Stimulated activated CD8-positive, alpha-beta memory T cell treated with anti-CD3 and anti-CD28 coated beads, Interleukin-4, amount 100 ng/mL, for 1 hour (primary cell): ENCODE measurements at places on chromosomes 5 and 9.

DNA sequence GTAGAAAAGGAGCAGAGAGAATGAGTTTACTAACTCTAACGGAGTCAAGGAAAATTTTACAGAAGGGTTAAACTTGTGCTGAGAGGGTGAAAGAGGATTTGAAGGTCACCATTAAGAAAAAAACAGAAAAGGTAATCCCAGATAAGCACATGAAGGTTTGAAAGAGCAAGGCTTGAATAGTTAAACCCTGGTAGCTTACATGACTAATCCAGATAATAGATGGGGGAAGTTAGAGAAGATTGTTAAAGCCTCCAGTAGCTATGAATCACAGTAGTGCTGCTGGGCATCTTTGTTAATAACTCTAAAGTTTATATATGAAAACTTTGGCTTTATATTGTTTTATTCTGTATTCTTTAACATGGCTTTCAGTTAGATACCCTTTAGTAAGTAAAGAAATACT is 354.5 kb upstream of the FTMT start:
- DNase-seq, result no peak

DNA sequence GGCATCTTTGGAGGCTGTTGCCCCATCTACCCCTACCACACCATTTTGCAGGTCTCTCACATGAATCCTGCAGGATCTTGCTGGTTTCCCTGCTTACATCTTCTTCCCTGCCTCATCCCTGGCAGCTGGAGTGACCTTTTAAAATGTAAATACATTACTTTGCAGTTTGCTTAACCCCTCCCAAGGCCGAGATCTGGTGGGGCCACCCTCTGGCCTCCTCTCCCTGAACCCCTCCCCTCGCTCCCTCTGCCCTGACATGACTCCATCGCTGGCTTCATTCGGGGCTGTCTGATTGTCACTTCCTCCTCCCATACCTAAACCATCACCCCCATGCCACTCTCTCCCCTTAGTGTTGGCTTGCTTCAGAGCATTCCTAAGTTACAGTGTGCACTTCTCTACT is 12.6 kb upstream of the PALM2AKAP2 start:
- no peak for DNase-seq

GRCh38 chr5:72842816-72843215 is 26.4 kb downstream of the TNPO1 start:
- no peak for DNase-seq

DNA sequence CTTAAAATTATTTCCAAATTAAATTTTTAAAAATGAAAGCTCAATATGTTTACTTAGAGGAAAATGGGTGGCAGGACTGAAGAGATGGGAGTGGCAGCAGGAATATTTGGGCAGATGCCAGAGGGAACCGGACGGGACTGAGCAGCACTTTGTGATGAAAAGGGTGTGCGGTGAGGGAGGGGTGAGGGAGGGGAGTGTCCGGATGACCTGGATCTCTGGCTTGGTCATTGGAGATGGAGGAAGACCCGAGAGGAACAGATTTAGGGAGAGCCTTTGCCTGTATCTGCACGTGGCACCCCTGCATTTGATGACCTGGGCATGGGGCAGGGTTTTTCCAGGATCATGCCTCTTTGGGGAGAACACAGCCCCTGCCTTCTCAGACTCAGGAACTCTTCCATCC is 201.1 kb upstream of the MVB12B start:
- no peak for DNase-seq

DNA sequence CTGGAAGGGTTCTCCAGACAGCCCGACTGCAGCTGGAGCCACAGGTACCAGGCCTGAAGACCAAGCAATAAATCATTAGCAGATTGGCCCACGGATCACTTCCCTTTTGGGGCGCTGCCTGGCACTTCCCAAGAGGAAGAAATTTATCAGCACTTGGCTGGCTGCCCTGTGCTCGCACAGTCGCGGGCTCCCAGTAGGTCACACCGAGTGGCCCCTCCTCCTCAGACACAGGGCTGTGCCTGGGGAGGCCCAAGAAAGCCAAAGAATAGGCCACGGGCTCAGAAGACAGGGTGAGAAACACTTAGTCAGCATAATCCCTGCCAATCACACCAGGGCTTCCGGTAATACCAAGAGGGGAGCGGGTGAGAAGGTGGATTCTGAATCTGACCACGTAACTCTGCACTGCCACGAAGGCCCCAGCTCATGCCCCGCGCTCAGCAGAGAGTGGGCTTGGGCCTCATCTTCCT is 115.7 kb upstream of the MSX2 start:
- DNase-seq, result no peak

DNA sequence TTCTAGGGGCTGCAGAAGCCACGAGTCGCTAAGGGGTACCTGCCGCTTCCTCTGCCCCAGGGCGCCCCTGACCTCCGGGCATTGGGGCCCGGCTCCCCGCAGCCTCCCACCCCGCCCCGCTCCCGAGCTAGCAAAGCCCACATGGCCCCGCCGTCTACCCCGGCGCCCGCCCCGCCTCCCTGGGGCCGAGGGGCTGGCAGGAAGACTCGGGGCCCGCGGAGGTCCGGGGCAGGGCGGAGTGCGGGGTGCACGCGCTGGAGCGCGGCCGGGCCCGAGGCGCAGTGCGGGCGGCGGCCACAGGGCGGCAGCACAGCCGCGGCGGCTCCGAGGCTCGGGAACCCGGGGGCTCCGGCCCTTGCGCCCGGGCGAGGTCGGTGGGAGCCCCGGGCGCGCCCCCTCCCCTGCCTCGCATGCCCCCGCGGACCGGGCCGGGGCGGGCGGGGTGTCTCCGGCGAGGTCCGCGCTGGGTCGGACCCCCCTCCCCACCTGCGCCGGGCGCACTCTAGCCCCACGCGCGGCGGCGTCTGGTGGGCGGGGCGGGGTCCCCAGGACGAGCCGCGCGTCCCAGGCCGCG is 6.7 kb downstream of the NRARP start:
- no peak for DNase-seq

GRCh38 chr9:72538921-72539702 is 17.7 kb downstream of the TMC1 start:
- no peak for DNase-seq

GRCh38 chr9:101586651-101587050 is 8.1 kb downstream of the PPP3R2 start:
- no peak for DNase-seq

GRCh38 chr5:53002491-53002890 is 13.3 kb downstream of the ITGA2 start:
- DNase-seq, result no peak

- DNase-seq, result no peak
Measured at GRCh38 chr5:88826646-88827585, 56.1 kb downstream of the MEF2C start.

GRCh38 chr9:110971705-110972104 is 66.6 kb downstream of the LPAR1 start:
- no peak for DNase-seq

GRCh38 chr5:4083591-4084337 is 488.1 kb downstream of the IRX1 start:
- DNase-seq, result no peak

GRCh38 chr9:90310521-90310876 is 332.1 kb downstream of the DIRAS2 start:
- DNase-seq, result no peak

- DNase-seq, result no peak
Measured at GRCh38 chr9:79701651-79702050, 129.9 kb downstream of the TLE4 start.

- DNase-seq, result no peak
Measured at GRCh38 chr9:18786911-18787650, 245.9 kb downstream of the SAXO1 start.

DNA sequence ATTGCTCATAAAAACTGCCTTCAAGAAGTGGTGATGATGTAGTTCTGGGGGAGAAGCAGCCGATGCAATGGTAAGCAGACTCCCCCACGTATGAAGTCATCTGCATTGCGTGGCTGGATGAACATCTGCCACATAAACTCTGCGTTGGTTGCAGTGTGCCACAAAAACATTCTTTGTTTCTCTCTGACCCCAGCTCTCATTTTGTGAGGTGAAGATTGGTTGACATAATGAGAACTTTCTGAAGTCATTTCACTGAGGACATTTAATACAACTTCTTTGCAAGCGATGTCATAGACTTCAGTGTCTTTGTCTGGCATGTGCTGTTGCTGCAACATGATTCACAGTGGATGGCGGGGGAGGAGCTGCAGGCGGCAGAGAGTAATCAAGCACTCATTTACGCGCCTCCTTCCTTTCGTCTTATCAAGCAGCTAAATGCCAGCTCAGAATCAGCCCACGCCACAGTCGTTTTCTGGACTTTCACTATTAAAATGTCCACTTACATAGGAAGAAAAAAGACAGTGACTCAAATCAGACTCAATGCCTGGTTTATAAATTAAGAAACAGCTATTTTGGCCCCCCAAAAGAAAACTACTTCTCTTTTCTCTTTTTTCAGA is 91.5 kb upstream of the NFIL3 start:
- no peak for DNase-seq

GRCh38 chr9:75089373-75089766 is 1.1 kb downstream of the OSTF1 start:
- no peak for DNase-seq

- no peak for DNase-seq
Measured at GRCh38 chr9:104931256-104931655, 3.3 kb upstream of the ABCA1 start.

GRCh38 chr5:180811623-180812124 is 9.1 kb upstream of the MGAT1 start:
- no peak for DNase-seq

GRCh38 chr9:5468850-5469249 is 18.5 kb downstream of the CD274 start:
- no peak for DNase-seq

GRCh38 chr5:12911156-12911555 is 1006.9 kb upstream of the CTNND2 start:
- no peak for DNase-seq

DNA sequence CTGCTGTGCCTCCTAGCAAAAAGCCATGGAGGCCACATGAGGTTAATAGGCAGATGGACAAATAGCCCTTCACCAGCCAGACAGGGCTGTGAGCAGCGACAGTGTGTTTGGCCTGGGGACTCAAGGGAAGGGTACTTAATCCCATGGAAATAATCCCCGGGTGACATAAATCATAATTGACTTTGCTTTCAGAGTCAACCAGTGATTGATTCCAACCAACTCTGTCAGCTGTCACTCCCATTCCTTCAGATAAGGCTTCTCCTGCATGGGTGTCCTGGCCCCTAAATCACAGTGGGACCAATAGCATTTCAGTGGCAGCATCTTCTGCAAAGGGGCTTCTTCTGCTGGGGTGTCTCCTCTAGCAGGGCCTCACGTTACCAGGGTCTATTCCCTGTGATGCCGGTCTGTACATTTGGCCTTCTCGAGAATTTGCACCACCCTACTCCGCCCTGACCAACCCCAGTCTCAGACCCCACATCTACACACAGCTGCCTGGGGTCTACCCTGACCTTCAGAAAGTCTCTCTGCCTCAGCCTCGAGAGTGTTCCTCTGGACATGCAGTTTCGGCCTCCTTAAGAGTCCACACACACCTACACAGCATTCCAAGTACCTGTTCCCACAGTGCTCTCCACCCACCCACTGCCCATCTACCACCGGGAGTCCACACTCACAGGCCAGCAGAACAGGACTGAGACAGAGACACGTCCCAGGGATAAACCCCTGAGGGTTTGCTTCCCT is 3.7 kb downstream of the CLTB start:
- no peak for DNase-seq

GRCh38 chr5:16453609-16454008 is 12.0 kb downstream of the ZNF622 start:
- no peak for DNase-seq

DNA sequence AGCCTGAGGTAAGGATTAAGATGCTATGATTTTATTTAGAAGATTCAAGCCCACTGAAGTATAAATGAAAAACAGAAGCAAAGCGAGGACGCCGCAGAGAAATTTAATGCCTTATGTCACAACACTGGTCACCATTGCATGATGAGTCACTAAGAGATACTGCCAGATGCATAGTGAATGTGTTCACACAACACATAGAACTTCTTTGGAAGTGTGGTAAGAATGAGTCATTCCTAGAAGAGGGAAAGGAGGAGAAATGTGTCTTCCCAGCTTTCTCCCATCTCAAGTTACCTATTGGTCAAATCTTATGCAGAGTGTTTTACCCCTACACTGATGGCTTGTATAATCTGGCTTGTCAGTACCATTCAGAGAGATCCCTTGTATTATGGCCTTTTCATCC is 465.3 kb upstream of the ARRDC3 start:
- no peak for DNase-seq

DNA sequence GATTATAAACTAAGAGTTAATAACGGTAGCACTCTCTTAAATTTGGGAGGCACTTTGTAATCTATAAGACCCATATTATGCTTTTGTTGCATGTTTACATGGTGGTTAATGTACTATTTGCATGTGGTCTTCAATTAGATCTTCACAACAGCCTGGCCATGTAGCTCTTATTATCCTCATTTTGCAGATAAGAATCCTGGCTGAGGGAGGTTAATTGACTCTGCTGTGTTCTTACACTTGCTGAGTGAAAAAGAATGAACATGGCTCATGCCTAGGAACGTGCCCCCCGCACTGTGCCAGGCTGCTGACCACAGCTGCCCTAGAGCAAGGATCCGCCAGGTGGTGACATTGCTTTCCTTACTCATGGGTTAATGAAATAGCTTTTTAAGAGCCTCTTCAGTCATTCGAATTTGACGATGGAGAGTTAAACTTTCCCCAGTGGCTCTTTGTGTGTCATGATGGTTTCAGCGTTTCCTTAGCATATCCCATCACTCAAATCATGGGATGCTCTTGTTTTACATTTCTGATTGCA is 97.9 kb downstream of the CDH6 start:
- DNase-seq, result no peak
